Kidney tubule cell (primary cell): ENCODE measurements at places on chromosomes 2 and 18.

- no peak for DNase-seq
Measured at GRCh38 chr2:176732780-176733179, 463.5 kb downstream of the MTX2 start.

- DNase-seq = no peak
Measured at GRCh38 chr2:25424426-25425028, 82.8 kb upstream of the DNMT3A start.

DNA sequence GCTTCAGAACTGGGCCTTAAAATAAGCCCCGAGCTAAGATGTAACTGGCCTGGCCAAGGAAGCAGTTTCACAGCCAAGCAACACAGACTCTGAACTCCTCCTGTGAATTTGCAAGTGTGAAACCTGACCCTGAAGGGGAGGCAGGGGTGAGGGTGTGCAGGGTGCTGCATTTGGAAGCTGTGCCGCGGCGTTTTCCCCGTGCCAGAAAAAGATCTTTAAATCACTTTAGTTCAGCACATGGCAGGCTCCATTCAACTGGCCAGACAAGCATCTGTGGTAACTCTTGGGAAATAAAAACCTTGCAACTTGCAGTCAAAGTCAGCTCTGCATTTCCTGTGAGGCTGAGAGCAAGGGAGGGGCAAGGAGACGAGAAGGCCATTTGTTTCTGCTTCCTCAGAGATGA lies 209.3 kb upstream of the SOX11 start:
- no peak for DNase-seq

DNA sequence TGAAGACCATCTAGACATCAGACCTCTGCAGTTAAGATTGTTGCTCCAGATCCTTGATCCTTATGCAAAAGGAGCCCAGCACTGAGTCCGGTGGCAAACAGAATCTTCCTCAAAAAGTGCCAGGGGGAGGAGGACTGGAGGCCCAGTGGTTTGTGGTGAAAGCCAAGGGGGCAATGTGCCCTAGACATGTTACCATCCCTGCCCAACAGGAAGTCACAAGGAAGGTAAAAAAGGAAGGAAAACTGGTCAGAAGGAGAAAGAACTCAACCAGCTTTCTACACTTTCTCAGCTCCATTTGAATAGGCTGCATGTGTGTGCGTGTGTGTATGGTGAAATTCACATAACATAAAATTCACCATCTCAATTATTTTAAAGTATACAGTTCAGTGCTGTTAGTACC lies 25.0 kb upstream of the KDM3A start:
- no peak for DNase-seq

GRCh38 chr2:217248312-217248935 lies 388.6 kb upstream of the TNP1 start:
- DNase-seq = peak; percentile 35

DNA sequence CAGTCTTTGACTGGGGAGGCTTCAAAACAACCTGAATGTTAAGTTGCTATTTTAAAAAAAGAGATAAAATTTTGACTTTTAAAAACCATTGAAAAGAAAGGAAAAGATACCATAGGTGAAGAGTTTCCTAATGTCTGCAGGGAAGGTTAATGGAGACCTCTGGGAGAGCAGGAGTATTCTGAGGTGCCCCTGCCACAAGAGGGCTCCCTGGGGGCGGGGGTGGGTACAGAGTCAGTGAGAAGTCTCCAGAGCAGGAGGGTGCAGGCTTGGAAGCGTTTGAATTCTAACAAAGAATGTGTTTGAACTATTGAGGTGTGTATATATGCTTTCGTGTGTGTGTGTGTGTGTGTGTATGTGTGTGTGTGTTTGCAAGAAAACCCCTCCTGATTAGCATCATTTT lies 46.7 kb upstream of the ST6GAL2 start:
- DNase-seq = no peak

DNA sequence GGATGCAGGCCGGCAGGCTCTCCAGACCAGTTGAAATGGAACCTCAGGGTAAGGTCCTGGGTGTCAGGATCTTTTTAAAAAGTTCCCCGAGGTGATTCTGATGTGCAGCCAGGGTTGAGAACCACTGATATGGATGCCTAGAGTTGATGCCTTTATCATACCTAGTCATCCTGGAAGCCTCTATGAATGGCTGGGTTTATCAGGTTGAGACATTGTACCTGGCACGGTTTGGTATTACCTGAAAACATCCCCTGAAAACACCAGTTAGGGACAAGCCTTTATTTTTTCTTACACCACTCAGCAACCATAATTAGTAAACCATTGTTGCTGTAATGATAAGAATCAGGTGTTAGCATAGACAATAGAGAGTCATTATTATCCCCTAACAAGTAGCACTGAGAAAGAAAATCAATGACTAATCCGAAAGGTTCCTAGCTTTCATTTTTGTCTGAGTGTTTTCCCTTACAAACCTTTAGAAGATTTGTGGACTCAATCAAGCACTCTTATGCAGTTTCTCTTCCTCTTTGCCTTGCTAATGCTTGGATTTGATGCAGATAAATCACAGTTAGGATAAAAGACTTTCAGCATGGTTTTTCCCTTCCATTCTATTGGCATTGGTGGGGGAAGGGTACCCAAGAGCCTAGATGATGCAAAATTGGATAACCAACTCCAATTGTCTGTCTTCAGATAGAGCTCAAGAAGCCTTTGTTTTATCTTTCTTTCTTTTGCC lies 116.5 kb upstream of the LYPD6 start:
- DNase-seq = peak; percentile 9

DNA sequence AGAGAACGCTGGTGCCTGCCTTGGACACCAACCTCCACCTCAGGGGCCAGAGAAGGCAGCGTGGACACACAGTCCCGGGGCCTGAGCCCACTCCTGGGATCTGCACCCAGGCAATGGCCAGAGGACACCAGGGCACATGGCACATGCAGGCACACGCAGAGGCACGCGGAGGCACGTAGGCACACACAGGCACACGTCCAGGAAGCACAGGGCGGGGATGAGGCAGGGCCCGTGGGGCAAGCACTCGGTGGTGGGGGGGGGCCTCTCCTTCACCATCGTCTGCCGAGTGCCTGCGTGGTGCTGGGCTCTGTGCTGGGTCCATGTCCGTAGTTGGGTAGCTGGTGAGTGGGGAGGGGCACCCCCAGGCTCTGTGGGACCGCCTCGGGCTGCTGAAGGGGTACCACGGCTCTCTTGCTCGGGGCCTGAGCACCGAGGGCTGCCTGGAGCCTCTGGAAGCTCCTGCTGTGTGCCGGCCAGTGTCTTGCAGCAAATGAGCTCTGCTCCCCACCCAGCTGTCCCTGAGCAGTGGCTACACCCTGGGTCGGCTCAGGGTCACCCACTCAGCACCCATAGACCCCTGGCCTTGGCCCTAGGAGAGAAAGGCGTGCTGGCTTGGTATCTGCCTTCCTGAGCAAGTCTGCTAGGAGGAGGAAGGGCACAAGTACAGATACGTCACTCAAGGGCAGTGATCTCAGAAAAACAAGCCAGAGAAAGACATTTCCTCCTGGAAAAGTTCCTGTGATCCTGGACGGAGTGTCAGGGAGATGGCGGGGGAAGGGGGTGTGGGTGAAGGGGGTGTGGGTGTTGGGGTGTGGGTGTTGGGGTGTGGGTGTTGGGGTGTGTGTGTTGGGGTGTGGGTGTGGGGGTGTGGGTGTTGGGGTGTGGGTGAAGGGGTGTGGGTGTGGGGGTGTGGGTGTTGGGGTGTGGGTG lies 26.4 kb downstream of the RTP5 start:
- peak; percentile 26 for DNase-seq

DNA sequence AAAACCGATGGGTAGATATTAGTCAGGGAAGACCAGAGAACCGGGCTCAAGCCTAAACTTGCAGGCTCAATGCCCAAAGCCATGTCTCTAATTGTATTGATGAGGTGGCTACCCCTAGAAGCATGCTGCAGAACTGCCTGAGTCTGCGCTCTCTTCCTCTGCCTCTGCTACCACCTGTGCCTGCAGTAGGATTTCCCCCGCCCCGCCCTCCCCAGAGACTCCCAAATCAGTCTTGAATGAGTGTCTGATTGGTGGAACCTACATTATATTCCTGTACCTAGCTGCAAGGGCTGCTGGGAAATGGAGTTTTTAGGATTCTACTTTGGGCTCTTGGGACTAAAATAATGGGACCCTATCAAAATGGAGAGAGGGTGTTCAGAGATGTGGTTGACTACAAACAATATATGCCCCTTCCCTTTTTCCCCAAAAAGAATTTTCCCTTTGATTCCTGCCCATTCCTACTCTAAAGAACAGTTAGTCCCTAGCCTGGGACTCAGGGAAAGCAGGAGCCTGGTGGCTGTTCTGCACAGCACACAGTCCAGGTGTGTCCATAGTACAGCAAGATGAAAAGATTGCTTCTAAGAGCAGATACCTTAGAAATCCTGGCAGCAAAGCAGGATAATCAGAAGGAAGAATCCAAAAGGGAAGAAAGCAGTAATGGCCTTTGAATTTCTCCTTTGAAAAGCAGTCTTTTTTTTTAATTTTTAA lies 12.5 kb downstream of the GRP start:
- no peak for DNase-seq

- no peak for DNase-seq
Measured at GRCh38 chr18:79935925-79936324, 15.5 kb downstream of the SLC66A2 start.

DNA sequence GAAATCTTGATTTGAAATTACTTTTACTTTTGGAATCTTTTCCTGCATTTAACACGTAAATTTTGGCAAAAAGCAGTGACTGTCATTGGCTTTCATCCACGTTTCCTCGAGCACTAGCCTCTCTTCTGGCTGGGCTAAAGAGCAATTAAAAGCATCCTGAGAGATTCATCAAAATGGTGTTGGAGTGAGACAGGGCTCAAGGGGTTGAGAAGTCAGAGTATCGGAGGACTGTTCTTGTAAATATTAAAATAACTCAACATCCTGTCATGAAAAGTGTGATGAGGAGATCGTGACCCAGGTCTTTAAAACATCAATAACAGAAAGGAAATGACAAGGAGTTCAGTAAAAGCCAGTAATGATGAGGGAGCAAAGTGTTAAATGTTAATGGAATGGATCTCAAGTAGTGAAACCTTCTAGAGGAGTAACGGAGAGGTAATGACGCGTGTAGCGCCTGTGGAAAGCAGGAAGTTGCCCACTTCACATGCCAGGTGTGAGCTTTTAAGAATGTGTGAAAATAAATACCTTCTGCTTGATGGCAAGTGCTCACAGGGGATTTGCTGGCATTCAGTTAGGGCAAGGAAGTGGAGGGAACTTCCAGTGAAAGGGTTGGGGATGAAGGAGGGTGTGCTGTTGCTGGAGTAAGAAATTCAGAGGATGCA lies 754.4 kb downstream of the ADCYAP1 start:
- peak; percentile 77 for DNase-seq
